HL-60 (cell line): ENCODE measurements at places on chromosomes 7 and 10.
A peak's percentile ranks its signal among the peaks of the same experiment; 100 is the strongest.

DNA sequence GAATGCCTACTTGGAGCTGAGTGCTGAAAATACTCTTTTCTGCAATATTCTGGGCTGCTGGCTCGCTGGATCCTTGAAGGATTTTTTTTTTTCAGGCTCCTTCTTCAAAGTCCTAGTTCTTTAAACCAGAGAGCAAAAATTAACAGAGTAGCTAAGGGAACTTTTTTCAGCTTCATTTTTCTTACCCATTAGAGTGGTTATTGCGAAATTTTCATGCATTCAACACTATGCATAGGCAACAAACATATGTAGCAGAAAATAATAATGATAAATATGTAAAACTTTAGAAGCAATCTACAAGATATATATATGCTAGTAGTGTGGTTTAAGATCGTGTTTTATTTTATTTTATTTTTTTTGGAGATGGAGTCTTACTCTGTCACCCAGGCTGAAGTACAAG lies 264.6 kb downstream of the SFMBT2 start:
- DNase-seq = no peak

DNA sequence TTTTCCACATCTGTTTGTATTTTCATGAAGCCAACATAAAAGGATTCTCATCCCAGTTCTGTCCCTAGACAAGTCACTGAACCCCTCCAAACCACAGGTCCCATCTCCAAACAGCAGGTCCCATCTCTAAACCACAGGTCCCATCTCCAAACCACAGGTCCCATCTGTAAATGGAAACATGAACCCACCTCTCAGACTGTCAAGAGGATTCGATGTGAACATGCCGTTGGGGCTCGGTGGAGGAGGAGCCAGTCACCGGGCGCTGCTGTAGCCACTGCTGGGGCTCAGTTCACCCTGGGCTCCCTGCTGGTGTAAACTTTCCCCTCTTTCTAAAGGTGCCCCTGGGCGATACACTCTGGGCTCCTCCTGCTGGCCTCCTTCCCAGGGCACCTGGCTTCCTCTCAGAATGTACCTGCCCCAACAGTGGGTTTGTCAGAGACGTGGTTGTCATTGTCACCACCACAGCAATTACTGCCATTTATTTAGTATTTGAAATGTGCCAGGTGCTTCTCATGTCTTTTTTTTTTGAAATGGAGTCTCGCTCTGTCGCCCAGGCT lies 13.0 kb downstream of the LHPP start:
- no peak for DNase-seq

DNA sequence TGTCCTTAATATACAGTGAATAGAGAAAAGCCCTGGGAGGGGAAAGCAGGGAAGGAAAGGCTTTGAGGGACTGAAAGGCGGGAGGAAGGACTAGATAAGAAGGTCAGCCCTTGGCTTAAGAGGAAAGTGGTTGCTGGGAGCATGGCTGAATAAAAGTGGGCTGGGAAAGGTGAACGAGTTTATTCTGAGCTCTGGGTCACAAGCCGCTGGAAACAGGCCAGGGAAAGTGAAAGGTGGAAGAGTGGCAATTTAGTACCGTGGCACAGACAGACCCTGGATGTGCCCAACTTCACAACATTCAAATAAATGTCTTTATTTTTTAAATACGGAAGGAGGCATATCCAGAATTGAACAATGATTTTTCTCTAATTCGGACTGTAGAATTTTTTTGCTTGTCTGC lies 39.7 kb downstream of the TAC1 start:
- no peak for DNase-seq

DNA sequence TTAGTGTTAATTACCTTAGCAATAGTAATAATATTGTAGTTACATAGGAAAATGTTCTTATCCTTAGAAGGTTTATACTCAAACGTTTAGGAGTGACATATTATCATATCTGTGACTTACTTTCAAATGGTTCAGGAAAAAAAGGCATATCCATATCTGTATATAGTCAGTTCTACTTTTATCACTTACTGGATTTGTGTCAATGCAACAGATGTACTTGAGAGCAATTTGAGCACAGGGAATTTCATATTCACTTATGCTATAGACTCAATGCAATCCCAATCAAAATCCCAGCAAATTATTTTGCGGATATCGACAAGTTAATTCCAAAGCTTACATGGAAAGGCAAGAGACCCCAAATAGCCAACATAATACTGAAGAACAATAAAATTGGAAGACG lies 10.0 kb downstream of the DENND11 start:
- DNase-seq = no peak

- no peak for DNase-seq
Measured at GRCh38 chr10:53430127-53430891, 657.7 kb upstream of the MBL2 start.

DNA sequence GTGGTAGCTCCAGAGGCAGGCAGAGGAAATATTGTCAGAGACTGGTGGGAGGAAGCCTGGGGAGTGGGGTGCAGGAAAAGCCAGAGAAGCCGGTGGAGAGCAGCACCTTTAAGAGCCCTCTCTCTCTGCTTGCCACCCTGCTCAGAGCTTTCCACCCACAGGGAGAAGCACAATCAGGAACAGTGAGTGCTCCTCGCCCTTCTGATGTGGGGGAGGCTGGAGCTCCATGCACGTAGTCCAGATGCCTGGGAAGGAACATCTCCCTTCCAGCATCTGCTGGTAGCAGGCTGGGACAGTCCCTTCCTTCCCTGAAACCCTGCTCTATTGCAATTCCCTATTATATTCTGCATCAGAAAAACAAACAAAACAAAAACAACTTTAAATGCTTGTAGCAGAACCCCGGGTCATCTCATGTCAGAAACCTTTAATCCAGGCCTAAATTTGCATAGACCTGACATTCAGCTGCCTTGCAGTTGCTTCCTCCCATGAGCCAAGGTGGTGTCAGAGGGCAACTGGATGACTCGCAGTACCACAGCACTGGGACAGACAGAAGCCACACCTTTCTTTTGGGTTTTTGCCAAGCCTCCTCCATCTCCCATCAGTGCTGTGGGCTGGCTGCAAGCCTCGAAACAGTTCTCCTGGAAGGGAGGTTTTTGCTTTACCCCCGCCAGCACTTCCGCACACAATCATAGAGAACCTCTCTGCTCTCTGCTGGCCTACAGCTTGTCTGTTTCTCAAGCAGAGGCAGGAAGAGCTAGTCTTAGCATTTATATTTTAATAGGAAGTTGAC lies 13.1 kb downstream of the AVPI1 start:
- DNase-seq = peak; percentile 68

DNA sequence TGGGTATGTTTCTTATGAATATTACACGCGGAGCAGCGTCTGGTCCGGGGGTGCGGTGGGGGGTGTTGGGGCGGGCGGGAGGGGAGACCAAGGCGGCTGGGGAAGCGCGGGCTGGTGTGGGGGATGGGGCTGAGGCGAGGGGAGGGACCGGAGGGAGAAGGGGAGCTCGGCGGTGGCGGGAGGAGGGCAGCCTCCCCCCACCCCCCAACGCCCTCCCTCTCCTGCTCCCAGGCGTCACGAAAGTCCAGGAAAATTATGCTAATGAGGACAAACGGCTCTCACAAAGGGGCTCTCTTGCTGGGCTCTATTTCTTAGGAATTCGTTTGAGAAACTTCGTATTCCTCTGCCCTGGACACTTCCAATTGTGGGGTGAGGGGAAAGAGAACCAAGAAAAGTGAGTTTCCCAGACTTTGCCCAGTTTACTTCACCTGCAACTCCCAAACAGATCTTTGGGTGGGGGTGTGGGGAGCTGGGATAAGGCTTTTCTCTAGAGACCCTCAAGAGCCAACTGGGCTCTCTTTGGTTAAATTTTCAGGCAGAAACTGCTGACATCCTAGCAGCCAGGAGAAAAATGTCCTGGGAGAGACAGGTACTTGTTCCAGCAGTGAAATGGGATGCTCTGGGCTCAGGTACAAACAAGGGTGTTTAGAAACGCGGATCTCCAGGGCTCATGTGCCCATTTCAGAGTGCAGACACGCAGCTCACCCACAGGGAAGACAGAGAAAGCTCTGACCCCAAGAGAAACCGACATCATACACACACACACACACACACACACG lies 11.7 kb upstream of the HOXA2 start:
- DNase-seq = no peak

GRCh38 chr7:4906682-4907081 lies 23.2 kb upstream of the RADIL start:
- DNase-seq = no peak

- no peak for DNase-seq
Measured at GRCh38 chr7:72111086-72111485, 301.1 kb downstream of the CALN1 start.

GRCh38 chr7:149872419-149873073 lies 1.2 kb upstream of the ATP6V0E2 start:
- DNase-seq = peak; percentile 54

- no peak for DNase-seq
Measured at GRCh38 chr7:14336256-14336655, 346.8 kb upstream of the ETV1 start.

DNA sequence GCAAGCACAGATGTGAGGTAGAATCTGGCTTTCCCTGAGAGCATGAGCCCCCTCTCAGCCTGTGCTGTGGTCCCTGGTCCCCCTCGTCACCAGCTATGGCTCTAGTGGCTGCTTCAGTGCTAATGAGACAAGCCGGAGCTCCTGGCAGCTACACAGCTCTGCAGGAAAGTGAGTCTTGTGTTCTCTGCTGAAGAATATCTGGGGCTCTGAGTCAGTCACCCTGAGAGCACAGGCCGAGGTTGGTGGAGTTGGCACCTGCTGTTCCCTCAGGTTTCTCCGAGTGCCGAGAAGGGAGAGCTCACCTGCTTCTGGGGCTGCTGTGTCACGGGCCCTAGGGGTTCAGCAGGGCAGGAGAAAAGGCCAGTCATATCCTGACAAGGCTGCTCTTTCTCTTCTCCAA lies 37.2 kb upstream of the GJD4 start:
- DNase-seq = no peak

DNA sequence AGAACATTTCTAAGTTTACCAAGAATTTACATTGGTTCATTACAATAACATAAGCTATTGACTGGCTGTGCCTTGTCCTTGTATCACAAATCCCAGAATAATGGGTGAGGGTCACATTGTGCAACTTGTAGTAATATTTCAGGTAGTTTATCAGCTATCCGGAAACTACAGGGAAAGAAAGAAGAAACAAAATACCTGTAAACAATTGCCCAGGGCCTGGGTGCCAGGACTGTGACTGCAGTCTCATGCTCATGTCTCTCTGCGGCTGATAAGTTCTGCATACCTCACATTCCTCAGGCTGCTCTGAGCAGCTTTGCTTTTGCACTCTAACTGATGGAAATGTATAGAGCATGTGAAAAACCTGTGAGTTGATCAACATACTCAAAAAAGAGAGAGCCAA lies 131.8 kb upstream of the TRIM24 start:
- no peak for DNase-seq

- DNase-seq = no peak
Measured at GRCh38 chr7:2759736-2760097, 71.7 kb downstream of the AMZ1 start.

DNA sequence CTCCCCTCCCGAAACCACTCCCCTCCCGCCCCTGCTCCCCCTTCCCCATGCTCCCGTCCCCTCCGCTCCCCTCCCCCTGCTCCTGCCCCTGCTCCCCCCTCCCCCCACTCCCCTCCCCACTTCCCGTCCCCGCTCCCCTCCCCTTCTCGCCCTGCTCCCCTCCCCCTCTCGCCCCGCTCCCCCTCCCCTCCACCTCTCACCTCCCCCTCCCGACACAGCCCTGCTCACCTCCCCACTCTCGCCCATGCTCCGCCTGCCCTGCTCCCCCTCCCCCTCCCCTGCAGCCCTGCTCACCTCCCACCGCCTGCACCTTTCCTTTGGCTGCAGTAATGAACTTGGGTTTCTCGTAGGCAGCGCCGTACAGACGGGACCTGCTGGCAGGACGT lies 49.9 kb upstream of the NKX6-2 start:
- no peak for DNase-seq

DNA sequence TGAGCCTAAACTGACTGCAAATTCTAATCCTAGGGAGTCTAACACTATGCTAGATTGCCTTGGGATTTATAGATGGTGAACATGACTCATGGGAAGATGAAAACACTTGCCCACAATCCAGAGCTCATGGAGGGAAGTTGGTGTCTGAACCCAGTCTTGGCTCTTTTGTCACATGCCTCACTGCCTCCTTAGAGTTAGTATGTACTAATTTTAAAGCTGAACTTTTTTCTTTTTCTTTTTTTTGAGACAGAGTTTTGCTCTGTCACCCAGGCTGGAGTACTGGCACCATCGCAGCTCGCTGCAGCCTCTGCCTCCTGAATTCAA lies 14.4 kb downstream of the MRPL32 start:
- DNase-seq = no peak

- no peak for DNase-seq
Measured at GRCh38 chr7:1616741-1617140, 46.9 kb upstream of the PSMG3 start.

GRCh38 chr7:127153315-127153714 lies 99.4 kb downstream of the GRM8 start:
- DNase-seq = peak; percentile 94

- no peak for DNase-seq
Measured at GRCh38 chr7:30003098-30003497, 13.5 kb upstream of the SCRN1 start.

DNA sequence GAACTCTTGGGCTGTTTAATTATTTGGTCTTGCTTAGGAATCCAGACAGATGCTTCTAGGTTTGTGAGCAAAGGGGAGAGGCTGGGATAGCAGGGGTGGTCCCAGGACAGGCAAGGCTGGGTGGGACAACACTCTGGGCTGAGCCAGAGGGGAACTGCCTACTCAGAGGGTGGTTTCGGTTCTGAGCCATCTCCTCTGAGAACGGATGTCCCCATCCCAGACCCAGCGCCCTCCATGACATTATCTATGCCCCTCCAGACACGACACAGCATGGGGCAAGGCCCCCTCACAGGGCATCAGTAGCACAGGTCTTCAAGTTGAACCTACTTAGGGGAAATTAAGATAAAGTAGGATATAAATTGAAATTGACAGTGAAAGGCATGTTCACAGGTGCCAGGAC lies 7.1 kb downstream of the ASB10 start:
- no peak for DNase-seq

GRCh38 chr10:89122433-89123051 lies 84.6 kb downstream of the CH25H start:
- peak; percentile 40 for DNase-seq

DNA sequence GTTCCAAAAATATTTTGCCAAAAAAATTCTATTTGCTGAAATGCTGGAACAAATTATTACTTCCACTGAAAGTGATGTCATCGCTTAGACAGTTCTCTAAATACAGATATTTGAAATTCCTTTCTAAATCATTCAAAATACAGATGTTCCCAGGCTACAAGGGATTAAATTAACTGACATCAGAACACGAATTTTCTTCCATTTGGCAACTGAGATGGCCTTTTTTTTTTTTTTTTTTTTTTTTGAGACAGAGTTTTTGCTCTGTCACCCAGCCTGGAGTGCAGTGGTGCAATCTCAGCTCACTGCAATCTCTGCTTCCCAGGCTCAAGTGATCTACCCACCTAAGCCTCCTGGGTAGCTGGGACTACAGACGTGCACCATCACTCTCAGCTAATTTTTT lies 57.0 kb downstream of the P4HA1 start:
- no peak for DNase-seq

DNA sequence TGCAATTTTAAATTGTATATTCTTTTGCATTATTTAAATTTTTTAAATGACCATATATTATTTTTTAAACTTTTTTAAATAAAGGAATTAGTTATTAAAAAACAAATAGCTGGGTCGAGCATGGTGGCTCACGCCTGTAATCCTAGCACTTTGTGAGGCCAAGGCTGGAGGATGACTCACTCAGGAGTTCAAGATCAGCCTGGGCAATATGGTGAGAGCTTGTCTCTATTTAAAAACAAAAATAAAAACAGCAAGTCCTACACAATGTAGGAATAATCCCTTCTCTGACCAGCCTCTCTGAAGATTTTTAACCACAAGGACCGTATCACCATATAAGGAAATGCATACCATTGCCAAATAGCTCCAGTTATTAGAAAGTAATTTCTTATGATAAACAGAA lies 19.6 kb downstream of the NOC3L start:
- no peak for DNase-seq

GRCh38 chr10:14384915-14385314 lies 54.2 kb upstream of the FRMD4A start:
- DNase-seq = no peak
